Activated CD4-positive, alpha-beta T cell treated with anti-CD3 and anti-CD28 coated beads, Interleukin-2, amount 50 U/mL, for 24 hours (primary cell): ENCODE measurements at places on chromosomes 1 and 21.

DNA sequence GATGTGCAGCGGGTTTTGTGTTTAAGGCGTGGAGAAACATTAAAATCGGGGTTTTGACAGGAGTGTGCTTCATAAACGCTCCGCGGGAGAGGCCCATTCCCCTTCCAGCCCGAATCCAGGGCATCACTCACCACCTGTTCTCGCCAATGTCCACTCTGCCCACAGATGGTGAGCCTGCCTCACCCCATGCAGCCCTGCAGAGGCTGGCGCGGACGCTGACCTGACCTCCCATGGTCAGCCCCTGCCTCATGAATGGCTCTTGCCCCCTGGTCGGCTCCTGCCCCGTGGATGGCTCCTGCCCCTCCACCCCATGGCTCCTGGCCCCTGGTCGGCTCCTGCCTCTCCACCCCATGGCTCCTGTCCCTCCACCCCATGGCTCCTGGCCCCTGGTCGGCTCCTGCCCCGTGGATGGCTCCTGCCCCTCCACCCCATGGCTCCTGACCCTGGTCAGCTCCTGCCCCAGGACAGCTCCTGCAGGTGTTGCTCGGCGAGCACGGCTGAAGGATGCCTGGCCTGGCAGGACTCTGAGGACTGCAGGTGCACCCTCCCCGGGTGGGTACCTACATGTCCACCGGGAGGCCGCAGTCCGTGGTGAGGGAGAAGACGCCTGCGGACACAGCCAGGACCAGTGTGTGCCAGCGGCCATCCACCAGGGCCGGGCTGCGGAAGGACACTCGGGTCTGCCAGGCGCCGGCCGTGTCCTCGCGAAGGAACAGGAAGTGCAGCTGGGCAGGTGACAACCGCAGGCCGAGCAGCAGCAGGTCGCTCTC, 6.7 kb downstream of the KRTAP10-1 start:
- DNase-seq, result no peak

- no peak for DNase-seq
Observed at GRCh38 chr1:205226868-205227583, 720 bp upstream of the TMCC2 start.

- DNase-seq, result no peak
Observed at GRCh38 chr1:227769047-227769935, 34.1 kb downstream of the SNAP47 start.

GRCh38 chr1:236808564-236809130, 13.6 kb downstream of the MTR start:
- no peak for DNase-seq

DNA sequence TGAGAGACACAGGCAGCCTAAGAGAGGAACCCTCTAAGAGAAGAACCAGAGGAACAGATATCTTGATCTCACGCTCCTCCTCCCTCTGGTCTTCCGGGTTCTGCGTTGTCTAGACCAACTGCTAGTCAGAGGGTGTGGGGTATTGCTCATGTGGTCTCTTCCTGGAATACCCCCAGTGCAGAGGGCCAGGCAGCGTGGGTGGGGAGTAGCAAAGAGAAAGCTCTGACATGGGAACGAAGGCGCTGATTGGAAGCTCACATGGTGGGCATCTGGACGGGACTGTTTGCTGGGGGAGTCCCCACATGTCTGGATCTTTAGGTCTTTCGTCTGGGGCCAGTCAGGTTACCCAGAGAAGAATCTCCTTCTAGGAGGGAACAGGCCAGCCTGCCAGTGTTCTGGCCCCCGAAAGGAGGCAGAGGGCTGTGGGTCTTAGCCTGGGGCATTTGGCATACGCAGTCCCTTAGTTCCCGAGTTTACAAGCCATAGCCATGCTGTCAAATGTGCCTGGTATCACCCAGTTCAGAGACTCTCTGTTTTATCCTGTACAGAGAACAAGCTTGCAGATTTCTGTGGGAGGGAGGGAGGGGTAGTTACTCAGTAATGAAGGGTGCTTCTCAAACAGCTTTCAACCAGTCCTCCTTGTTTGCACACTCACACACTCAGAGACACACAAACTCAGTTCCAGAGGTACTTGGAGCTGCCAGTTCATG, 18.3 kb upstream of the IL6R start:
- DNase-seq, result peak; percentile 66

DNA sequence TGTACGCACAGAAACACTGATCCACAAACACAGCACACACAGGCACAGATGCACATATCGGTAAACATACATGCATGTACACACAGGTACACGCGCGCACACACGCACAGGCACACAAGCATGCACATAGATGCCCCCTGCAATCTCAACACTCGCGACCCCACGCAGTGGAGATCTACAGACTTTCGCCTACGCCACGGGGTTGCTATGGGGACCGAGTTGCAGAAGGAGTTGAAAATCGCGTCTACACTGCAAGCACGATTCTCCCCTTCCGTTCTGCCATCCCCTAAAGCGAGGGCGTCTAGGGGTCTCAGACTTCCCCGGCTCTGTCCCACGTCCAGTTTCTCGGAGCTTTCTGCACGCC, 826 bp downstream of the TRIM17 start:
- DNase-seq, result no peak
